ENCODE measurements at places on chromosomes 7 and 10.
A peak's percentile ranks its signal among the peaks of the same experiment; 100 is the strongest.

- DNase-seq, result no peak
Measured at GRCh38 chr7:87935384-87935706, 1.3 kb downstream of the ADAM22 start.

DNA sequence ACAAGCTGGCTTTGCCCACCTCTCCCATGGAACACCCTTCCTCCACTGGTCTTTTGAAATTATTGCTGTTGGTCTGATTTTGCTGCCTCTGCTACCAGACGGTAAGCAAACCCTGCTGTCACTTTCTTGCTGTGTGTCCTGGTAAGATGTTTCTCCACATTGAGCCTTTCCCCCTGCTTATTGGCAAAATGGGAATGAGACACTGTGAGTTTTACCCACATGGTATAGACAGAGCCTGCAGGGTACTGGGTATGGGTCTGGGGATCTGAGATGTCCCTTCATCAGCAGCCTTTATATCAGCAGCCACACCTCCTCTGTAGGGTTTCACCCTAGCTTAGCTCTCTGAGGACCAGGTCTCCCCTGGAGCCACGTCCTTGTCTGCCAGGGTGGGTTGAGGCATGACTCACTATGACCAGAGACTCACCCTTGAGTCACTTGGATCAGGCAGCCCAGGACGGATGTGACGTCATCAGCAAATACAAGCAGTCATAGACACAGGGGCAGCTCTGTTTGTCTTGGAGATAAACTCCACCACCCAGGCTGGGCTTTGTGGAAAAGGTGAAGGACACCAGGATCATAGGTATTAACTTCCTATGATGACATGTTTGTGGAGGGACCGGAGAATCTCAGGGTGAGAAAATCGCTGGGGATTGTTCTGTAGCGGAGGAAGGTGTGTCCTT, 17.9 kb upstream of the BAIAP2L1 start:
- peak; percentile 46 for DNase-seq

GRCh38 chr7:88666626-88667025, 92.9 kb upstream of the ZNF804B start:
- no peak for DNase-seq

DNA sequence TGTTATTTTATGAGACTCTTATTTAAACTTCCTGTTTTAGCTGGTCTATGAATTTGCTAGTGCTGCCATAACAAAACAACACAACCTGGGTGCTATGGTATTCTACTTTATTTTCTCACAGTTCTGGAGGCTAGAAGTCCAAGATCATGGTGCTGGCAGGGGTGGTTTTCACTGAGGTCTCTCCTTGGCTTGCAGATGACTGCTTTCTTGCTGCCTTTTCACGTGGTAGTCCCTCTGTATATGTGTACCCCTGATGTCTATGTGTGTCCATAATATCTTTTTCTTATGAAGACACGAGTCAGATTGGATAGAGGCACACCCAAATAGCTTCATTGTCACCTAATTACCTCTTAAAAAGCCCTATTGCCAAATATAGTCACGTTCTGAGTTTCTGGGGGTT, 270.5 kb downstream of the BMPER start:
- DNase-seq, result no peak

GRCh38 chr10:90319188-90319914, 538.5 kb downstream of the HTR7 start:
- peak; percentile 21 for DNase-seq

DNA sequence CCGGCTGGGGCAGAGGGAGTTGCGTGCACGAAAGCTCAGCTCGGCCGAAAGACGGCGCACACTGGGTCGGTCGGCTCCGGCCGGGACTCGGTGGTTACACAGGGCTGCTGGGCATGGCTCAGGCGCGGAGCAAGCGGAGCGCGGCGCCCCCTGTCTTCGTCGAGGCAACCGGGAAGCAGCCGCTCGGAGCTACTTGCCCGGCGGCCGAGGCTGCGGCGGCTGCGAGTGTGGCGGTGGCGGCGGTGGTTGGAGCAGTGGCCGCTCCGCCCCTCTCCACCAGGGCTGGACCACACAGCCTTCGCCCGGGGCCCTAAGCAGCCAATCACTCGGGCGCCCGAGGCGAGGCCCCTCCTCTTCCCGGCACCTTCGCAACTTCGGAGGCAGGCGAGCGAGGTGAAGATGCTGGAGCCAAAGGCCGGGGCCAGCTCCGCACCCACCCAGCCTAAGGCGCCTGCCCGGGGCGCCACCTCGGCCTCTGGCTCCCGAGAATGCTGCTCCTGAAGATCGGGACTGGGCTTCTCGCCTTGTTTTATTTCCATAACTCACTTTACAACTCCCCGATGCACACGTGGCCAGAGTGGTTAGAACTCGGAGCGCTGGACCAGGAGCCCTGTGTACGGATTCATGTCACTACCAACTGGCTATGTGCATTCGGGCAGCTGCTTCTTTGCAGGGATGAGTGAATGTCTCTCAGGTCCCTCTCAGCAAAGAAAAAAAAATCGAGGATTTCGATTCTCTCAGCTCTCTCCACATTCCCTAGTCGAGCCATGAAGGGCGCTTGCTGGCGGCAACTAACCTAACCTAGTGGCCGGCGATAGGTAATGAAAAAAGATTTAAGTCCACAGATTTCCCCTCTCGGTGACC, at the start of gene TLL2:
TLL2 (minus strand) TSS at position 229 of the 864 bp plus-strand sequence. CDS start 241 bp downstream, outside the sequence.
- peak; percentile 69 for DNase-seq

- no peak for DNase-seq
Measured at GRCh38 chr7:86629-87028, 105.7 kb upstream of the FAM20C start.

DNA sequence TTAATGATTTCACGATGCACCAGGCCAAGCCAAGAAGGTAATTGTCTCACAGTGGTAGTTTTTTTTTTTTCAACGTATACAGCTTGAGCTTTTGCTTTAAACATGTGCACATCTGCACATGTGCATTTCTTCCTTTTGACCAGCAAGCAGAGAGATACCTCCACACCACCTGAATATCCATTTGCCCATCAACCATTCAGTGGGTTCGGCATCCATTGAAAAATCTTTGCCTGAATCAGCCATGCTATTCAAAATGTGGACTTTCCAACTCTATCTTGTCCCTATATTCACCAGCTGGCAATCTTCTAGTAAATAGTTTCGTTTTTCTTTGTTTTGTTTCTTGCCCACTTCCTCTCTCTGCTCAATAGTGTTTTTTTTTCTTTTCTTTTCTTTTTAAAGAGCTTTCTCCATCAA, 7.7 kb upstream of the TRA2A start:
- no peak for DNase-seq

GRCh38 chr7:30566596-30566995, 28.1 kb upstream of the GARS1 start:
- no peak for DNase-seq

DNA sequence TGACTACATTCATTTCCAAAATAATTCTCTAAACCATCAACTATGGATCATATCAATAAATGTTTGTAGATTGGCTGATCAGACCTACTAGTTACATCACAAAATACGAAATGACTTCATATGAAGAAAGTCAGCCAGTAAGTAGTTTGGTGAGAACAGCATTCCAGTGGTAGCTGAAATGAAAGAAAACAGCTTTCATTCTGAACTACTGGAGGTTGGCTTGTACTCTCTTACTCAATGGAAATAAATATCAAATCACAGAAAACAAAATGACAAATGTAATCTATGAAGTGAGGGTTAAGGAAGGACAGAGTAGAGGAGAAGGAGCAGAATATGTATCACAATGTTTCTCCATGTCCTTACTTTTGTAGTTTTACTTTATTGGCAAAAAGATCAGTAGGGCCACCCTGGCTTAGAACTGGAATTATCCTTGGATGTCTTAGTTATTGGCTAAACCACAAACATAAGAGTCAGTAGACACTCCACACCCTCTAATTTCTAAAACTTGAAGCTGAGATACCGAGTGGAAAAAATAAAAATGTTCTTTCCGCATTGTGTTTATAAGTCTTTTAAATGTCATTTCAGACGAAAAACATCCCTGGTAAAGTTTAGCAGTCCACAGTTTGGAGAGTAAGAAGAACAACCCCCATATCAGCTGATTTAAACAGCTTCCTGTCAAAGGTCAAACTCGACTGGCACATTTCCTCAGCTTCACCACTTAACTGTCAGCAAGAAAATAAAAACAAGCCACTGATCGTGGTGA, 74.0 kb upstream of the DGKI start:
- DNase-seq, result no peak

DNA sequence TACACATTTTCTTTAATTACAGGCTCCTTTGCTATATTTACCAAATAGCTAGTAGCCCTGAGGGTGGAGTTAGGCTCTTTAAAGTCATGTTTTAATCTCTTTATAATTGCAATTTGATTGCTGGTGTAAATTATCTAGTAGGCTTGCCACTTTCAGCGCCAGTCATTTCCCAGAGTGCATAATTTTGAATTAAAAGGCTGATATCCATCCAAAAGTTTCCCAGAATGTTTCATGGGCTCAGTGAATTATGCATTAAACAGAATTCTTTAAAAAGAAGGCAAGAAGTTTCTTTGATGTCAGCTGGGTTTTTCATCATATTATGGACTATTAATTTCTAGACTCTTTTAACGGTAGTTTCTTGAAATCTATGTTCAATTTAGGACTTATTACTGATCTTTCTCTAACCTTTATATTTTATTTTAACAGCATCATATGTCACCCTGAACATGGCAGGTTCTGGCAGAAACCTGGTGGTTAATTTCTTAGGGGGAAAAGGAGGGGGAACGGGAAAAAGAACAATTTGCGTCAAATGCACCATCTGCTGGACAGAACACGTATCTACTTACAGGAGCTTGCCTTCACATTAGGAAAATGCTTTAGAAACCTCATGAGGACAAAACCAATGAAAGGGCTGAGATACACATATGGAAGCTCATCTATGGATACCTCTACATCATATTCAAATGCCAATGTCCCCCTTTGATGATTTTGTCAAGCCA, 171.1 kb downstream of the GRM3 start:
- DNase-seq, result no peak

- DNase-seq, result peak; percentile 89
Measured at GRCh38 chr10:59709395-59710125, at the start of gene SLC16A9. Gene SLC16A9 (minus strand): TSS chr10:59709850. CDS start chr10:59684291, 25,559 bp downstream.

DNA sequence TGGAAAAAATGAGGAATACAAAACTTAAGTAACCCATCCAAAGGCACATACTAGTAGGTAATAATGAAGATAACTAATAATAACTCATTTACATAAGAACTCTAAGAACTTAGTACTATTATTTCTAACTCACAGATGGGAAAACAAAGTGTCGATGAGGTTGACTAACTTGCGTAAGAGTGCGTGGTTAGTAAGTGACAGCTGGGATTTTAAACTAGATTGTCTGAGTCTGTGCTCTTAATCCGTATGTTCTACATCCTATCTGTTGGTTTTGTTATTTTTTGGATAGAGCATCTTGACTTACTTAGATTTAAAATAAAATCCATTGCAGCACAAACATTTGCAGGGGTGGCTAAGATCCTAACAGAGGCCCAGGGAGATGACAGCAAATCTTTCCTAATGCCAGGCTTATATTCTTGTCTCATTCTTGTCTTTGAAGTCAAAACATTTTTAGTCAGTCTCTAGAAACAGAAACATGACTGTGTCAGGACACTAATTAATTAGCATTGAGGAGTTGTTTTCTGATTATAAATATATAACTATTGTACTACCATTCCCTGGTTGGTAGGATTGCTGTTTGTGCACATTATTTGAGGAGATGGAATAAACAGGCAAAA, 11.7 kb downstream of the RPA3 start:
- no peak for DNase-seq

DNA sequence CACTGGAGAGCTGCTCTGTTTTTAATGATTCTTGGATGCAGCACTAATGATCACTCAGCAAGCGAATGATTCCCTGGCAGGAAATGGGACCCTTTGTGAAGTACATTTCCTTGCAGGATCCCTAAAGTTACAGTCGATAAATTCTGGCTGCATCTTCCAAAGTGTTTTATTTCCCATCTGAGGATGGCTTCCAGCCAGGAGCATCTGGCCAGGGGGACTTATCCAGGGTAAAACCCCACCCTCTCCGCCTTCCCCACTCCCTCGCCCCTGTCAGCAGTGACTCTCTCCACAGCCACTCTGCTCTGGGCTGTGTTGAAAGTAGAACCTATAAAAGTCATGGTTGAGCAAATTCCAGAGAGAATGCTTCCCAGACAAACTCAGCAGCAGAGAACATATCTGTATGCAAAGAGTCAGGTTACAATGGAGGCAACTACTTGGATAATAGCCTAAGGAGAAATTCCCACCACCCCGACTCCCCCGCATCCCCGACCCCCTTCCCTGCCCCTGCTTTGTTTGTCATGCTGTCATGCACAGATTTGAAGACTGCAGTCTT, 111.0 kb upstream of the ANLN start:
- DNase-seq, result no peak

DNA sequence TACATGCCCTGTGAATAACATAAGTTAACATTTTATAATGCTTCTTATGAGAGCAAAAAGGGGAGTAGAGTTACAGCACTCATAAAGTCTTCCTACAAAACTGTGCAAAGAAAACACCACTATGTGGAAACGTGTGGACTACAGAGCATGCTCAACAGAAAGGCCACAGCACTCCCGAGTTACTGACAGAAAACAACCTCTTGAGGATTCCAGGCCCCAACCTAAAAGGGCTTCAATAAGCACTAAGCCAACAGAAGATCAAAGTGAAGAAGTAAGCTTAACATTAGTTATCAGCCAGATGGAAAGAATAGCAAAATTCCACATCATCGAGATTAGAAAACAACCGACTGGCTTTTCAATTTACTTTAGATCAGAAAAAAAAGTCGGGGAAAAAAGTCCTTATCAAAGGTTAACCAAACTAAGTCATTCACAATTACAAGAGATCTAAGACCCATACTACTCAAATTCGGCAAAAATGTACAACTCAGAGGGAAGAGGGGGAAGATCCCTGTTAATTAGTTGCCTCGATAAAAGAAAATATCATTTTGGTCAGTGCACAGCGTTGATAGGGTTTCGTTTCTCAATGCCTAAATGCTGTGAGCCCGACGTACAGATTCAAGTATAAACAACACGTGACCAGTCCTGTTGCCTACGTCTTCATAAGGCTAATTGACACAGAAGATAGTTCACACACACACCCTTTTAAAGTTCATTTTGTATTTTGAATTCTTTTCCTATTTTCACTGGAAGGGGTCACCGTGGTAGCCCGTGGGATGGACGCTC, 1.4 kb downstream of the KBTBD2 start:
- DNase-seq, result peak; percentile 52

DNA sequence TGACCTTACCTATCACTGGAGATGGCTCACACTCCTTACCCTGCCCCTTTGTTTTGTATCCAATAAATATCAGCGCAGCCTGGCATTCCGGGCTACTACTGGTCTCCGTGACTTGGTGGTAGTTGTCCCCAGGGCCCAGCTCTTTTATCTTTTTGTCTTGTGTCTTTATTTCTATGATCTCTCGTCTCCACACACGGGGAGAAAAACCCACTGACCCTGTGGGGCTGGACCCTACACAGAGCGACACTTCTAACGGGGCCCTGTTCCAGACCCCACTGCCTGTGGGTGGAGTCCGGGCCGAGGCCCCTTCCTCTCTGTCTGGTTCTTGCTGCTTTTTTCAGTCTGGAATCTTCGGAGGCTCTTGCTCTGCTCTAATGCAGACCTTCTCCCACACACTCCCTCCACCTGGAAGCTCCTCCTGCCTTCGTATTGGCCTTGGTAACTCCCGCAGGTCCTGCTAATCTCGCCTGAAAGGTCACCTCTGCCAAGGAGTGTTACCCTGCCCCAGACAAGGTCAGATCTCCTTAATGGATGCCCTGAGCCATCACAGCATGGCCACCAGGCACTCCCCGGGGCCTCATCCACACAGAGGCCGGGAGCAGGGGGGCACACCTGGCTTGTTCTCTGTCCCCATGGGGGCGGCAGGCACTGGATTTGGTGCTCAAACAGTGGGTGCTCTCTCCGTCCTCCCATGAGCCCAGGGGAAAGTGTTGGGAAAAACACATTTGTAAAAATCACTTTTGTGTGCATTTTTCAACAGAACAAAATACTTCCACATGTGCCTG, 531.7 kb downstream of the PTPRN2 start:
- no peak for DNase-seq
